Immature natural killer cell (primary cell): ENCODE measurements at places on chromosomes 1 and 21. TPM values are rescaled to one million over a fixed set of nuclear protein-coding genes. Genes with fewer than 3 reads are reported as not detected.

GRCh38 chr1:182185842-182186756, 124.6 kb upstream of the ZNF648 start:
- H3K36me3 ChIP-seq: no peaks in the 10 kb centered on the region
- peaks cover 4% of the 10 kb centered on the region for H3K27me3 ChIP-seq
- no peak overlapping the region for H3K4me3 ChIP-seq
- peaks cover 2% of the 10 kb centered on the region for H3K4me1 ChIP-seq
- H3K27ac ChIP-seq: no peak overlapping the region

GRCh38 chr1:36912365-36912865, 121.9 kb downstream of the GRIK3 start:
- no peaks in the 10 kb centered on the region for H3K4me1 ChIP-seq
- no peak overlapping the region for H3K4me3 ChIP-seq
- peaks cover 2% of the 10 kb centered on the region for H3K27me3 ChIP-seq
- H3K27ac ChIP-seq: no peak overlapping the region

- peaks cover 42% of the 10 kb centered on the region for H3K4me1 ChIP-seq
- no peak for DNase-seq
- H3K27me3 ChIP-seq: peaks cover 5% of the 10 kb centered on the region
- no peak overlapping the region for H3K4me3 ChIP-seq
- peak overlapping the region; percentile 11 for H3K27ac ChIP-seq
Observed at GRCh38 chr1:234311414-234311813, 61.8 kb upstream of the COA6 start.

Gene TMEM63A
- polyA plus RNA-seq: 10.1 TPM

- DNase-seq: no peak
- no peak overlapping the region for H3K27ac ChIP-seq
- no peaks in the 10 kb centered on the region for H3K4me1 ChIP-seq
- H3K27me3 ChIP-seq: peaks cover 3% of the 10 kb centered on the region
- H3K36me3 ChIP-seq: no peaks in the 10 kb centered on the region
- no peak overlapping the region for H3K4me3 ChIP-seq
Observed at GRCh38 chr21:42302794-42303193, 12.4 kb downstream of the TFF3 start.

GRCh38 chr1:206635978-206636345, 626 bp downstream of the DYRK3 start:
- peak overlapping the region; percentile 75 for H3K4me3 ChIP-seq
- no peaks in the 10 kb centered on the region for H3K36me3 ChIP-seq
- H3K27me3 ChIP-seq: peaks cover 22% of the 10 kb centered on the region
- DNase-seq: no peak
- no peak overlapping the region for H3K27ac ChIP-seq
- peaks cover 16% of the 10 kb centered on the region for H3K4me1 ChIP-seq

GRCh38 chr1:88455621-88456256, 228.3 kb upstream of the PKN2 start:
- H3K27me3 ChIP-seq: no peaks in the 10 kb centered on the region
- H3K27ac ChIP-seq: no peak overlapping the region
- H3K4me1 ChIP-seq: no peaks in the 10 kb centered on the region

DNA sequence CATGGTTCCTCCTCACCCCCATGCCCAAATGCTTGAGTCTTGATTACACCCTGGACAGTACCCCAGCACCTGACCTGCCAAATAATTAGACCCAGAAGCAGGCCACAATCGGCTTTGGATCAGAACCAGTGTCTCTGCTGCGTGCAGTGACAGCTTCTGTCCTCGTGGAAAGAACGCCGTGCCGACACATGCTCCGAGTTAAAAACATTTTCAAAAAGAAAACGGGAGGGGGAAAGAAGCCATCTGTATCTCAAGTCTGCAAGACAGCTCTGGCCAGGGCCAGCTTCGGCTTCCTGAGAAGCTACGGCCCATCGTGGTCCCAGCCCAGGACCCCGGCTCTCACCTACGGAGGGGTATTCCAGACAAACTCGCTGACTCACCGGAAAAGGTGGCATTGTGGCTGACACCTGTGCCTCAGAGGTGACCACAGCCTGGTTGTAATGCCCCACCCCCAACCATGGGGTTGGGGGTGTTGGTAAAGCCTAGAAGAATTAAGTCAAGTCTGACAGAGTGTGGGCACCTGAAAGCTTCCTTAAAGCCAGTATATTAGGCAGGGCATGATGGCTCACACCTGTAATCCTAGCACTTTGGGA, 25.8 kb downstream of the SSBP3 start:
- H3K27ac ChIP-seq: peak overlapping the region; percentile 84
- peak; percentile 67 for DNase-seq
- peaks cover 10% of the 10 kb centered on the region for H3K27me3 ChIP-seq
- peaks cover 92% of the 10 kb centered on the region for H3K4me1 ChIP-seq

Gene SPATA45
- polyA plus RNA-seq: not detected

Gene C1orf116
- not detected for polyA plus RNA-seq

Gene FAM78B
- polyA plus RNA-seq: not detected

- no peaks in the 10 kb centered on the region for H3K36me3 ChIP-seq
- no peak overlapping the region for H3K4me3 ChIP-seq
- no peak overlapping the region for H3K27ac ChIP-seq
- peaks cover 3% of the 10 kb centered on the region for H3K27me3 ChIP-seq
Observed at GRCh38 chr21:38590449-38591217, 92.4 kb upstream of the ERG start.
